ENCODE measurements at places on chromosomes 5 and 9. TPM values are rescaled to one million over a fixed set of nuclear protein-coding genes. Genes with fewer than 3 reads are reported as not detected.

- DNase-seq = no peak
Measured at GRCh38 chr5:1554410-1554967, 30.7 kb upstream of the LPCAT1 start.

GRCh38 chr5:10695055-10695649, 65.9 kb downstream of the DAP start:
- DNase-seq = no peak

SPAAR gene
- not detected for total RNA-seq

GRCh38 chr5:138157626-138158025, 18.4 kb upstream of the NME5 start:
- no peak for DNase-seq

MEIKIN gene
- total RNA-seq = not detected

- no peak for DNase-seq
Measured at GRCh38 chr9:133803028-133803585, 65.0 kb upstream of the SARDH start.

- no peak for DNase-seq
Measured at GRCh38 chr5:131795228-131795627, 1.6 kb downstream of the FNIP1 start.

- no peak for DNase-seq
Measured at GRCh38 chr5:62475072-62475471, 62.5 kb downstream of the IPO11 start.

- DNase-seq = no peak
Measured at GRCh38 chr9:96217294-96217707, 84.7 kb downstream of the HSD17B3 start.
